ENCODE measurements at places on chromosomes 12 and 14.

DNA sequence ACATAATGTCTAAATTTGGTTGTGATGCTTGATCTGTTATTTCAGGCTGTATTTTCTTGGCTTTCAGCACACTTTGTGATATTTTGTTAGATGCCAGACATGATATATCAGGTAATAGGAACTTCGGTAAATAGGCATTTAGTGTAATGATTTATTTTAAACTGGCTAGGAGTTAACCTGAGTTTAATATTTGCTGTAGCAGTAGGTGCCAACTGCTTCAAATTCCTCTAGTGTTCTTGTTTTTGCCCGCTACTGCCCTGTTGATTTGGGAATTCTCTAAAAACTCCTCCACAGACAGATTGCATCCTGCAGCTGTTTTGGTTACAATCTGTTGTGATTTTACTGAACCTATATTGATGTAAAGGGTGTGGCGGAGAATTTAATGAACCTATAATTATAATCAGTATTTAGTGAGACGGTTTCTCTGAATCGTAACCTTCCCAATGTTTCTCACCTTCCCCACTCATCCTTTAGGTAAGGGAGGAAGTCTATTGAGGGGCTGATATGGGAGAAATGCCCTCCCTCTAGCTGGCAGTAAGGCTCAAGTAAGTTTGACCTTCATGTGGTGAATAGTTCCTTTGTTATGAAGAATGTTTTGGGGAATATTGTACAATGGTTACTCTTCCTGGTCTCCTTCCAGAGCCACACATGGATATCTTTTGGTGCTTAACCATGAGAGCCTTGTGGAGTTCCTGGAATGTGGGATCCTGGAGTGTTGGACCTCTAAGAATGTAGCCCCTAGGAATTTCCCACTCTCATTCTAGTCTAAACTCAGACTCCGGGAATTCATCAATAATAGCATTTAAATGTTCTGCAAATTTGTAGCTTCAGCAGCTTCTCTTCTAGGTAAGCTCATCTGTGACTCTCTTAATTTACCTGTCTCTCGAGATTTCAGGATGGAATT lies 634.1 kb downstream of the FSCB start:
- DNase-seq: no peak

GRCh38 chr12:49998453-49998852 lies 25.7 kb downstream of the AQP6 start:
- no peak for DNase-seq

DNA sequence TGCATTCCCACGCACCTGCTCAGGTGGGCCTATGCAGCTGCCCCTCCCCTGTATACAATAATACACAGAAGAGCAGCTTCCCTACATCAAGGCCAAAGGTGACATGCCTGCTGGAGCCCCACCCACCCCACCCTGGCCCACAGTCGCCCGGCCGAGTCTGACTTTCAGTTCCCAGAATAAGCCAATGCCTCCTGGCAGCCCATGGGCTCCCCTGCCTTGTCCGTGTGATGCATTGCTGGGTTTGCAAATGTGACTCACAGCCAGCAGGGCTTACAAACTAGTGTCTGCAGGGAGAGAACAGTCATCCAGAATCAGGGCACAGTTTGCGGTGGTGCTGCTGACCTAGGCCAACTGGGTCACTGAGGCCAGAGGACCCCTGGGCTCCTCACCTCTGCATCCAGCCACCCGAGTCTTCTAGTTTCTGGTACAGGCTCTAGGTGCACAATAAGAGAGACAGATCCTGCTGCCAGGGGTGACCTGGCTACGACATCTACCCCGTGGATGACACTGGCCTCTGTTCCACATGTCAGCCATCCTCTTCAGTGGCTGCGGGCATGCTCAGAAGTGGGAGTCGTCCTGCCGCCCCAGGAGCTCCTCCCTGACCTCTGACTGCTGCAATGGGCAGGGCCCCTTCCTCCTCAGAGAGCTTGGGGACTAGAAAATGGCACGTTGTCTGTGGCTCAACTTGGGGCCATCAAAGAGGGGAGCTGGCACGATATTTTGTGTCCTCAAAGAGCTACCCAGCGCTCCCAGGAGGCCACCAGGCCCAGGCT lies 84.5 kb downstream of the CHGA start:
- DNase-seq: no peak

DNA sequence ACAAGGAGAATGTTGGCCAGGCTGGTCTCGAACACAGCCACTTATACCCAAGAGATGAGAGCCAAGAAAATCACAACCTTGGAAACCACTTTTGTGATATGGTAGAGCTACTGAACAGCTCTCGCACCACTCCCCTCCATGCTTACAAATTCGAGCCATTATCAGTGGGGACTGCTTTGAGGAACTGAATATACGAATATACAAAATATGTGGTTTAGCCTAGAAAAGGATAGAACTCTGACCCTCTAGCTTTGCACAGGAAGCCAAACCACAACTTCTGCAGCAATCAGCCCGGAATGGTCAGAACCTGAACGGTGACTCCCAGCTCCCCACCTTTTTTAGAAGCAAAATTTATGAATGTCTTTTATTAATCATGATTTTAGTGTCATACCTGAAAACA lies 129.8 kb upstream of the TMEM132C start:
- DNase-seq: no peak

DNA sequence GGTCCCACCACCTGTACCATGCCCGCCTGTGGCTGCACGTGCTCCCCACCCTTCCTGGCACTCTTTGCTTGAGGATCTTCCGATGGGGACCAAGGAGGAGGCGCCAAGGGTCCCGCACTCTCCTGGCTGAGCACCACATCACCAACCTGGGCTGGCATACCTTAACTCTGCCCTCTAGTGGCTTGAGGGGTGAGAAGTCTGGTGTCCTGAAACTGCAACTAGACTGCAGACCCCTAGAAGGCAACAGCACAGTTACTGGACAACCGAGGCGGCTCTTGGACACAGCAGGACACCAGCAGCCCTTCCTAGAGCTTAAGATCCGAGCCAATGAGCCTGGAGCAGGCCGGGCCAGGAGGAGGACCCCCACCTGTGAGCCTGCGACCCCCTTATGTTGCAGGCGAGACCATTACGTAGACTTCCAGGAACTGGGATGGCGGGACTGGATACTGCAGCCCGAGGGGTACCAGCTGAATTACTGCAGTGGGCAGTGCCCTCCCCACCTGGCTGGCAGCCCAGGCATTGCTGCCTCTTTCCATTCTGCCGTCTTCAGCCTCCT lies 1.1 kb downstream of the INHBE start:
- DNase-seq: peak; percentile 30

DNA sequence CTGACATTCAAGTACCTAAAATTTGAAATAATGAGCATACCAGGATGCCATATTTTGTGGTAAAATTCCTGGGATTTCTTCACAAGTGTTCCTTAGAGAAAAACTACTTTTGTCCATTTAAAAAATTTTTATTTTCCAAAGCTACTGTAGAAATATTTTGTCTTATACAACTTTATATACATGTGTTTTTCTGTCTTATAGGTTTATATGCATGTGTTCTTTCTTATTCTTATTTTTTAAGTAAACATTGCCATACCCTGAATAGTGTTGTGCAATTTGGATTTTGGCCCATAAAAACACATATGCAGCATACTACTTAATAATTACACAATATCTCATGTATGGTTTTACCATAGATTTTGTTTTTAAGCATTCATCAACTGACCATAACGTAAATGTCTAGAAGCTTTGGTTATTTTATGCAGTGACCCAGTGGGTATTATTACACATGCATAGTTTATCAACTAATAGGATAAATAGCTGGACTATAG lies 1107.4 kb upstream of the SEL1L start:
- no peak for DNase-seq

- no peak for DNase-seq
Observed at GRCh38 chr12:530308-530707, 70.6 kb downstream of the B4GALNT3 start.

DNA sequence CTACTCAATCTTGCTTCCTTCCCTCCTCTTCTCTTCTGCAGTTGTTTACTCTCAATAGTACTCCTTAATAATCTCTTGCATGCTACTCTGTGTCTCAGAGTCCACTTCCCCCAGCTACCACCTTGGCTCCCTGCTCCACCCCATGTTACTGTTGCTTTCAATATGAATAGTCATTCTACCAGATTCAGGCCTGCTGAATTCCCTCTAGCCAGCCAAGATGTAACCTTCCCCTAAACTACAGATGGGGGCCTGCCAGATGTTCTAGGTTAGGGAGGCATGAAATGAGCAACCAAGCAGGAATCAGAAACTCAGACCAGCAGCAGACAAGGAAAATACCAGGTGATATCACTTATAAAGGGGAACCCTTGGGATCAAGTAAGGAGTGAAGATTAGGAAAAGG lies 392.1 kb upstream of the DDHD1 start:
- DNase-seq: no peak

DNA sequence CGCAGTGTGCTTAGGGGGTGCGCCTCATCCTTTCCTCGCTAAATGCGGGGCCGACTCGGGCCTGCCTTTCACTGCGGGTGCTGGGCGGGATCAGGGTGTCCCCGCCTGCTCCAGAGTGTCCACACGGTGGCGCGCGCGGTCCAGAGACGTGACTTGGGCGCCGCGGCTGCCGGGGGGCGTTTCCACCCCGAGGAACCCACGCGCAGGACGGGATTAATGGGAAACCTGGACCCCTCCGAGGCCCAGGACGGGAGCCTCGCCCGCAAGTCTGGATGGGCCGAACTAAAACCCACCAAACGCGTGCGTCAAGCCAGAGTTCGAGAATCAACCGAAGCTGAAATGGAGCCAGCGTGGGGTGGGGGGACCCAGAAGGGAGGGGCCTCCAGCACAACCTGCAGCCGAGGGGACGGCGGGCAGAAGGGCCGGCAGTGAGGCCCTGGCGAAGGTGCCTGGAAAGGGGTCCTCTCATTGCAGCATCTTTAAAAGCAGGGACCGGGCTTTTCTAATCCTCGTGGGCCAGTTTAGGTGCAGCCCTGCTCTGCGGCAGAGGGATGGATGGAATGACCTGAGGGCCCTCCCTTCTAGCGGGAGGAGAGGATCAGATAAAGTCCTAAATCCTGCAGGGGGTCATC lies 93.3 kb downstream of the NINJ2 start:
- peak; percentile 77 for DNase-seq

GRCh38 chr12:19201661-19202060 lies 72.1 kb downstream of the PLEKHA5 start:
- DNase-seq: no peak

- DNase-seq: no peak
Observed at GRCh38 chr12:120346031-120346430, 18.5 kb upstream of the PLA2G1B start.

GRCh38 chr14:74645244-74645643 lies 33.2 kb upstream of the LTBP2 start:
- DNase-seq: no peak

DNA sequence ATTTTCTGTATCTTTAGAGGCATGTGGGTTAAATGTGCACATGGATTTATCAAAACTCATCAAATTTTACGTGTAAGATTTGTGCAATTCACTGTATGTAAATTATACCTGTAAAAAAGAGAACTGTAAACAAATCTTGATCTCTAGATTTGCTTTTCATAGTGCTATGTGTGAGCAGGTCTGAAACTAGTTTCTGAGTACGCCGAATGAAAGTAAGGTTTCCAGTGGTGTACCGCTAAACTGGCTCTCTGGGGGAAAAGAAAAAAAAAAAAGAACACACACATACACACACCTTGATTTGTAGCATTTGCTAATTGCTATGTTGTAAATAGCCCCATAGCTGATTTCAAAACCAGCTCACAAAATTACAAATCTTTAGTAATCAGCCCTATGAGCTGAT lies 8.6 kb upstream of the SLC41A2 start:
- DNase-seq: no peak

GRCh38 chr12:51087818-51088217 lies 4.4 kb upstream of the CSRNP2 start:
- peak; percentile 22 for DNase-seq

DNA sequence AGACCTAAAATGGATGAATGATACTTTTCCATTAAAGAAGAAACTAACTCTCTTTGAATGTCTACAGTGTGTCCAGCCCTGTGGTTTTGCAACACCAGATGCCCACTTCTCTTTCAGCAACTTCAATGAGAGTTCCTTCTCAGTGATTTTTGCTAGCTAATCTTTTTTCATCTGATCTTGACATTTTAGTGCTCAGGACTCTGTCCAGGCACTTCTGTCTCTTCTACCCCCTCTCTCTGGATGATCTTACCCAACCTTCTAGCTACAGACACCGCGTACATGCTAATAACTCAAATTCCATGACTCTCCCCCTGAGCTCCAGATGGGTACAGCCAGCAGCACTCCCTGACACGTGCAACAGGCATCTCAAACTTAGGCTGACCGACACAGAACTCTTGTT lies 161.1 kb upstream of the FOXN3 start:
- no peak for DNase-seq

GRCh38 chr12:91562476-91562875 lies 379.9 kb upstream of the DCN start:
- DNase-seq: no peak

DNA sequence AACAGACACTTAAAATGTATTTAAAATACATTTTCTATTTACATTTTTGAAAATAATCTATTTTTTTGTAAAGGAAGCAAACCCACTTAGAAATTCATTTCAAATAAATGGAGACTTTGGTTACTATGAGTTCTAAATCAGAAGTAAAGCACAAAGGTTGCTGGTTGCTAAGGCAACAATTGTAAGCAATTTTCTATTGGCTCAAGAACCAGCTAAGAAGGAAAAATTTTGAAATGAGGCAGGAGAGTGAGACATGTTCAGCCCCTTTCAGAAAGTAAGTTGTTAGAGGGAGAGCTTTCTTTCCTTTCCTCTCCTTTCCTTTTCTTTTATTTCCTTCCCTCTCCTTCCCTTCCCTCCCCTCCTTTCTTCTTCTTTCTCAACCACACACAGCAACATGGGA lies 80.7 kb downstream of the PRMT8 start:
- DNase-seq: no peak

GRCh38 chr12:96240656-96241055 lies 46.5 kb downstream of the ELK3 start:
- no peak for DNase-seq

DNA sequence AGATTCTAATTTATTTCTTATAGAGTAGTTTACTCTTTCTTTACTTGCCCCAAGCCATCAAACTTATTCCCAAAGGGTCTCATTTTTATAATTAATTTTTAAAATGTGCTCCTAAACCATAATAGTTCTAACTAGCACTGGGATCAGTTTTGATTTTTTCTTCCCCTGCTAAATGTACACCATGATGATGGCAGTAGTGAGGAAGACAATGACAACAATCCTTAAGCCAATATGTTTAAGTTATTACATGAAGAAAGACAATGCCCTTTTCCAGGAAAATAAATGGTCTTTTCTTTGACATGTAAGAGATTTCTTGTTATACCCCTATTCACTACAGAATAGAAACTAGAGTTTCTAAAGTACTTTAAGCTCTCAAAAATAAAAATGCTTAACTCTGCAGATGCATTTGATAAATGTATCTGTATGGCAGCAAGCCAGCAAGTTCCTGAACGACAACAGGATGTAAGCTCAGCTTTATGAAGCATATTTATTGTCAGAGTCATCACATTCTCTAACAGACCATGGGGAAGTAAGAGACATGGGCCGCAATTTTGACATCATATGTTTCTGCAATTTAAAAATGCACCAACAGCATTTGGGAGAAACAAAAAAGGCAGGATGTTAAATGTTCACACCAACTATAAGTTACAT lies 36.0 kb upstream of the SNX6 start:
- no peak for DNase-seq

GRCh38 chr14:54465654-54466053 lies 23.1 kb downstream of the GMFB start:
- DNase-seq: no peak

GRCh38 chr12:69688021-69688420 lies 11.1 kb downstream of the BEST3 start:
- DNase-seq: no peak

- no peak for DNase-seq
Observed at GRCh38 chr12:49244176-49244575, 20.7 kb upstream of the TUBA1C start.

All from stimulated activated naive CD4-positive, alpha-beta T cell treated with Interleukin-2 at 50 U/mL for 16 hours (primary cell).